Occipital lobe (tissue), 3 donors: ENCODE measurements at places on chromosomes 7 and 10.

DNA sequence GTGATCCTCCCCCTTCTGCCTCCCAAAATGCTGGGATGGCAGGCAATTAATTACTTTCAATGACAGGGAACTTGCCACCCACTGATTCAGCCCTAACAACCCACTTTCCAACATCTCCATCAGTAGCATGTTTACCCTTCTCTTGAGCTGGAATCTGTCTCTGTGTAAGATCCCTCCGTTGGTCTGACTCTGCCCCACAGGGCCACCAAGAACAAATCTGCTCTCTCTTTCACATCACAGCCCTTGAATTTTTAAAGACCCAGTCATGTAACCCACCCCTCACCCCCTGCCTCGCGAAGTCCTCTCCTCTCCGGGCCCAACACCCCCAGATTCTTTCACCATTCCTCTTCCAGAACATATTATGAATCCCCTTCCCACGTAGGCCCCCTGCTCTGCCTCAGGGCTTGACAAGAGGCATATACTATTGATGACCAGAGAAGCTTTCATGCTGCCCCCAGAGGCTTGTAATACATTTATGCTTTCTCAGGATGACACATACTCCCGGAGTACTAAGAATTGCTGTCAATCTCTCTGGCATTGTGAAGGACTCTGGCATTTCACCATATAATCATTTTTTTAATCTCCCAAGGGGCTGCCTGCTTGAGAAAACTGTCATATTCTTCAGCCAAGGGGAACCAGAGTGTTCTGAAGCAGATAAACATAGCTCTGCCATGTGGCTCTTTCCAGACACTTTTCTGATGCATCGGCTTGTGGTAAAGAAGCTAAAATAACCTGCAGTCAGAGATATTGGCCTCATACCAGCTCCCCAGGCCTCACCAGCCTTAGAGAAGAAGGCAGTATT is 179.2 kb upstream of the AUTS2 start:
- no peak for DNase-seq

- DNase-seq: peak; percentile 17
Observed at GRCh38 chr7:95772771-95773581, 622 bp downstream of the DYNC1I1 start.

DNA sequence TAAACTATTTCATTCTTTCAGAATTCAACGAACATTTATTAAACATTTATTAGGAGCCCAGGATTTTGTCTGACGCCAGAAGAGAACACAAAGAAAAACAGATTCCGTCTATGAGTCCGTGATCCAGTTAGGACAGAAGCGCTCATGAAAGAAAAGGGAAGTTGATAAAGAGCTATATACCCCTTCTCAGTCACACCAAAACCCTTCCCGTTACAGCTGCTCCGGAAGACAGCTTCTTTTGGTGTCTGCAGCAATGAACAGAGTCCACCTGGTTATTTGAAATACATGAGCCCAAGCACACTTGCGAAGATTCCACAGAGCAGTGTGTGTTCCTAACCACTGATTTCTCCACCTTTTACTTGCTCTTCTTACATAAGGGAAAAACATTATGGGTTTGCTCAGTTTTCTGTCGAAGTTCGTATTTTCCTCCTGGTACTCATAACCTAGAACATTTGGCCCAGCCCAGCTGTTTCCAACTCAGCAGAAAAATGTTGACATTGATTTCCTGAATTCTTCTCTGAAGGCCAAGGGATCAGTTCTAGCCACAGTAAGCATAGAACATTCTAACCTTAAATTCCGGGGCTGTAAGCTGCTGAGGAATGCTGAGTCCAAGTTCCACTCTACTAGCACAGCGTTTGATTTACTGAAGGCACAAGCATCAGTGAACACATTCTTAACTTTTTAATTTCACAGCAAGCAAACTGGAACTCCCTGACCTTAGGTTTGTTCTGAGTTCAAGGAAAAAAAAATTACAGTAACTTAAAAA is 206.5 kb downstream of the SORCS1 start:
- DNase-seq: no peak

DNA sequence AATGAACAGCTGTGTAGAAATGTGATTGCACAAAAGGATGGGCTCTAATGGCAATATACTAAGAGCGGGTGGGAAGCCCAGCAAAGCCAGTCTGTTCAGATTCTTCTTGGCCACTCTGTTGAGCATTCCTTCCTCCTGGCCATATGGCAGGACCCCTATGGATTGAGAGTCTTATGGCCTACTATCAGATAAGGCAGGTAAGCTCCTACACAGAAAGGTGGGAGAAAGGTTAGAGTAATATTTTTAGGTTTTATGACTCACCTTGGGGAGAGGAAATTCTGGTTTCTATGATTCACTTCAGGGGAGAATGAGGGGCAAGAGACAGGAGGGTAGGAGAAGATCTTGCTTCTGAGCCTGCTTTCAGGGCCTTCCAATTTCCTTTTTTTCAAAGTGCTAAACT is 15.1 kb upstream of the AKR1B10 start:
- DNase-seq: no peak

GRCh38 chr7:122310119-122311021 is 5.8 kb upstream of the FEZF1 start:
- no peak for DNase-seq

GRCh38 chr7:128271942-128272481 is 30.9 kb downstream of the LEP start:
- no peak for DNase-seq

DNA sequence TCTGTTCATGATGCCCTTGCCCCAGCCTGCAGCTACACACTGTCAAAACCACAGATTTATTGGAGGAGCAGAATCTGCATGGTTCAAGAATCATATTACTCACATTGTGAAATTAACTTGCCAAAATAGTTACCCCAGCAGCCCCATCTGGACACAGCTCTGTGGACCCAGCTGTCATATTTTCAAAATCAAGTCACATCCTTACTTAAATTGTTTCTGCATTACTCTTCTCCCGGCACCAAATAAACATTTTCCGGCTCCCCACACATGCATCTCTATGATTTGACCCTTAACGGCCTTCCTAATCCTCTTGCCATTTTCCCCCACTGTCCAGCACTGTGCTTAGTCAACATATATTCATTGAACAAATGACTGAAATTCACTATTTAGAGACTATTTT is 43.8 kb upstream of the GPR26 start:
- DNase-seq: no peak

DNA sequence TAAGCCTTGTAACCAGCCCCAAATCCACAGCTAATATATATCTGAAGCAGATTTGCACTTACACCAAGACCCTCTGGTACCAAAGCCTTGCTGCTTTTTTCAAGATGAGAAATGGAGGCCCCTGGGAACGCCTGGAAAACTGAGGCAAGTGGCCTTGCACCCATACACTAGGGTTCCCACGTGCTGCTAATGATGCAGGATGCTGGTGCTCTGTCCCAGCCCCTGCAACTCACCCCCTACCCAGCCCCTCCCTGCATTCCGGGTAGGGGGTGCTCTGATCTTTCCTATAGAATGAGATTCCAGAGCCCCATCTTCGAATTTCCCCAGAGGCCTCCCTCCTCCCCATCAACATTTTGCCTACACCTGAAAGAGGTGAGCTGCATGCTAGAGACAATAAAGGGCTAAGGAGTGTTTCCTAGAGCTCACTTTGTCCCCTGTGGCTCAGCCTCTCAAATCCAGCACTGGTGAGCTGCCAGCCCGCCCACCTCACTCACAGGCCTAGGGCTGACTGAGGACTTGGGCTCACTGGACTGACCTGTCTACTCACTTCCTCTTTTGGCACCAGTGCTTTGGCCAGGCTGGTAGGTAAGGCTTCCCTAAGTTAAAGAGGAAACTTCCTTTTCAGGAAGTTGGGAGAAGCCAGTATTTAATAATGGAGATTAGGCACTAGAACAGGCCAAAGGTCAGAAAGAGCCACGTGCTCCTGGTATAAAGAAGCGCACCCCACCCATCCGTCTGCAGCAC is 9.8 kb downstream of the RBP4 start:
- DNase-seq: no peak

DNA sequence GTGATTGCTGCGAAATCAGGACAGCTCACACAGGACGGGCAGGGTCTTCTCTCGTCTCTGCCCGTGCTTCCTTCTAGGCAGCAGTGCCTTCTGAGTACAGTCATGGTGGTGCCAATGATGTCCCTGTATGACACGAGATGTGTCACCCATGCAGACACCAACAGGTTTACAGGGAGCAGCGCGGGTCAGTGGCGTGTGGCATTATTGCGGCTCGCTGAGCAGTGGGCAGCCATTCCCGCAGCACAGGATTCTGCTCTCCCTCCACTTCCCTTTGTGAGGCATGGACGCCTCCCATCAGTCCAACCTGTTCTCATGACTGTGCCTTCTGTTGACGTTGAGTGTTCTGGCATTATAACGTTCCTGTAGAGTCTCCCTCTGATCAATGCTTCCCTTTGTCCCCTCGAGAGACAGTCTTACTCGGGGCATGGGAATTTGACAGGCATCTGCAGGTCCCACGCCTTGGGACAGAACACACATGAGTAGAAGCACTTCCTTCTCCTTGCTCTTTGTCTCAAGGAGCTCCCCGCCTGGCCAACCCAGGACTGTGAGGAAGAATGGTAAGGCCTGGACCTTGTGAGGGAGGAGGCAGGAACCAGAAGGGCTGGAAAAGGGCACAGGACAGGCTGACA is 219.5 kb downstream of the PAXIP1 start:
- DNase-seq: no peak
